Muscle of leg (tissue), 16 donors: ENCODE measurements at places on chromosomes 5 and 9. TPM values are rescaled to one million over a fixed set of nuclear protein-coding genes. Genes with fewer than 3 reads are reported as not detected.
A peak's percentile ranks its signal among the peaks of the same experiment; 100 is the strongest.

The GRM6 gene
- 0.62 TPM for polyA plus RNA-seq

The FOXI1 gene
- polyA plus RNA-seq: not detected

The PLPP7 gene
- polyA plus RNA-seq: 25.4 TPM

The SPOCK1 gene
- polyA plus RNA-seq: 3.0 TPM

The ANKRD31 gene
- polyA plus RNA-seq: 0.06 TPM

The ANKRD18B gene
- polyA plus RNA-seq: not detected

The CACNA1B gene
- 0.27 TPM for polyA plus RNA-seq

The TLR4 gene
- 5.2 TPM for polyA plus RNA-seq

The PCDHA1 gene
- not detected for polyA plus RNA-seq

DNA sequence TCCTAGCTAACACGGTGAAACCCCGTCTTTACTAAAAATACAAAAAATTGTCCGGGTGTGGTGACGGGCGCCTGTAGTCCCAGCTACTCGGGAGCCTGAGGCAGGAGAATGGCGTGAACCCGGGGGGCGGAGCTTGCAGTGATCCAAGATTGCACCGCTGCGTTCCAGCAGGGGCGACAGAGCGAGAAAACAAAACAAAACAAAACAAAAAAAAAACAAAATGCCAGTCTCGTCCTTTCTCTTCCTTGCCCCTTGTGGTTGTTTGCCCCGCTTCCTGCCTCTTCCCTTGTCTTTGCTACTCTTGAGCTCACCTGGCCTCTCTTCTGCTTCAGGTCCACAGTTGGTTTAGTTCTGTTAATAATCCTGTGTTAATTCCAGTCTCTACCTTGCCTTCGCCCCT is 22.5 kb downstream of the PRDM6 start:
- DNase-seq: no peak

DNA sequence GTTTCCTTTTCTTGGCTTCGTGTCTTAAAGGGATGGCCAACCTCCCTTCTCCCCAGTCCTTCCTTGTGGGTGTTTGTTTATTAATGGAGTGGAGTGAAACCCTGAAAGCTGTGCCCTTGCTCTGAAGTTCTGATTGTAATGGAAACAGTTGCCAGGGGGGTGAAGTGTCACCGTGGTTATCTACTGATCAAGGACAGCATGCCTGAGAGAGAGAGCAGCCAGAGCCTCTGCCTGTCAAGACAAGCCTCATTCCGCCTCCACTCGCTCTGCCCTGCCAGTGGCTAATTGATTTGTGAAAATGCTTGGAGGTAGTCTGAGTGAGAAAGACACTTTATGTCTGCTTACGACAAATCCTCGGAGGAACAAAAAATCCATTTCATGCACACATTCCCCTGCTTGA is 143.7 kb upstream of the SLC30A5 start:
- DNase-seq: no peak

DNA sequence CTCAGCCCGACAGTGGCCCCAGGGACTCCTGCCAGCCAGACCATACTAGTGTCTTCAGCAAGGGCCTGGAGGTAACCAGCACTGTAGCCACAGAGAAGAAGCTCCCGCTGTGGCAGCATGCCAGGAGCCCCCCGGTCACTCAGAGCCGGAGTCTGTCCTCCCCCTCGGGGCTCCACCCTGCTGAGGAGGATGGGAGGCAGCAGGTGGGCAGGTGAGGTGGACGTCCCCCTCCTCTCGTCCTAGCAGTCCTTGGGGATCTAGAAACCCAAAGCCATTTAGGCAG is 28.0 kb upstream of the LRRC14B start:
- DNase-seq: no peak

GRCh38 chr9:114746591-114747346 is 59.1 kb downstream of the TNFSF15 start:
- DNase-seq: peak; percentile 92

DNA sequence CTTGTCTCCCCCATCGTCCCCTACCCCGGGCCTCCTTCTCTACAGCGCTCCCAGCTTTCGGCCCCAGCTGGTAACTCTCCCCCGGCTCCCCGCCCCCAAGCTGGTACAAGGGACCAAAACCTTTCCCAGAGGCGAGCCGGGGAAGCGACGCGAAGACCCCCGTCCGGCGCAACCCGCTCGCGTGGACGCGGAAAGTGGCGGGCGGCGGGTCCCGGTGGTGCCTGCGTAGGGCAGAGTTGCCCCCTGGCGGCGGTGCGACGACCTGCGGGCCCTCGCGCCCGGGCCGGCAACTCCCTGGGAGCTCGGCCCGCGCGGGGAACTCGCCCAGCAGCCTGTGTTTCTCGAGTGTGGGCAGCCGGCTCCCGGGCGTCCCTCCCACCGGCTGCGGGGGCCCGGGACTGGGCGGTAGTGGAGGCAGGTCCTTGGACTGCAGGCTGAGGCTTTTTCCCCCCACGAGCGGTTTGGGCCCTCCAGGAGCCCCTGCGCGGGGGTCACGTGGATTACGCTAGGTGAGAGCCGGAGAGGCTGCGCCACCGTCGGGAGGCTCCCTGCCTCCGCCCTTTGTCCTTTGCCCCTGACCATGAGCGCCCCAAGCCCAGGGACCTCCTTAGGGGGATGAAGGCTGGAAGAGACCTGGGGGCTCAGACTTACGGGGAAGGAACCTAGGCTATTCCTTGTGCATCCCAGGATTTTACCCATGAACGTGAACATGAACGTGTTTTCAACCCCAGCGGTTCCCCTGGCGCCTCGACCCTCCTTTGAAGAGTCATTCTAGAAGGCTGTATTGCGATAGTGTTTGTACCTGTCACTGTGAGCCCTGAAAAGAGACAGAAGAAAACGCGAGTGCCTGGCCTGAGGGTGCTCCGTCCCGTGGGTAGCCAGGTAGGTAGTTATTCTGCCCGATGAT is 2.9 kb upstream of the FOXD1 start:
- DNase-seq: peak; percentile 62

GRCh38 chr5:14374100-14374499 is 207.5 kb upstream of the OTULINL start:
- no peak for DNase-seq

DNA sequence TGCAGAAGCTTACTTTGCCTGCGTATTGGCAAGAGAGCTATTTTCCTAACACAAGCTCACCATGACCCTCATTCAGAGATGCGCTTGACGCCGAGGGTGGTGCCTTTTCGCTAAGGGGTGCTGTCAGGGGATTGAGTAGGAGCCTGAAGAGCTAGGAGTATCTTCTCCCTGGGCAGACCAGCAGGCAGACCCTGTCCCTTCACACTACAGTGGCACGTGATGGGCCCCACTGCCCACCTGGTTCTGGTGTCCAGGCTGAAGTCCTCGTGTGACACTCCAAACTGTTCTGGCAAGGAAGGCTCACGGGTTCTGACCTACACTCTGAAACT is 198.3 kb downstream of the AUH start:
- DNase-seq: no peak

DNA sequence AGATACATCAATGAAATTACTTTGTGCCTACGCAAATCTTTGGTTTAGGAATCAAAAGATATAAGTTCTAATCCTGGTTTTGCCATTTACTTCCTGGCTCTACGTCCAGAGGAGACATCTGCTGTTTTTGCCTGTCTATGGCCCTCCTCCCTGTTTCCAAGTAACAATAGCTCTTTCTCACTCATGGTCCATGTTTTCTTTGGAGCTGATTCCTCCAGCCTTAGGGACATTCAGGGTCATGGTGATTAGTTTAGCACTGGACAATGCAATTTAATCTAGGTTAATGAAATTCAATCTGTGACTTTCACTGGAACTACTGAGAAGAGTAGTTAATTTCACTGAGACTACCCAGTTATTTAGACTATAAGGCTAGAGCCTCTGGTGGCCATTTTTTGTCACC is 170.6 kb downstream of the SEMA6A start:
- DNase-seq: peak; percentile 46

DNA sequence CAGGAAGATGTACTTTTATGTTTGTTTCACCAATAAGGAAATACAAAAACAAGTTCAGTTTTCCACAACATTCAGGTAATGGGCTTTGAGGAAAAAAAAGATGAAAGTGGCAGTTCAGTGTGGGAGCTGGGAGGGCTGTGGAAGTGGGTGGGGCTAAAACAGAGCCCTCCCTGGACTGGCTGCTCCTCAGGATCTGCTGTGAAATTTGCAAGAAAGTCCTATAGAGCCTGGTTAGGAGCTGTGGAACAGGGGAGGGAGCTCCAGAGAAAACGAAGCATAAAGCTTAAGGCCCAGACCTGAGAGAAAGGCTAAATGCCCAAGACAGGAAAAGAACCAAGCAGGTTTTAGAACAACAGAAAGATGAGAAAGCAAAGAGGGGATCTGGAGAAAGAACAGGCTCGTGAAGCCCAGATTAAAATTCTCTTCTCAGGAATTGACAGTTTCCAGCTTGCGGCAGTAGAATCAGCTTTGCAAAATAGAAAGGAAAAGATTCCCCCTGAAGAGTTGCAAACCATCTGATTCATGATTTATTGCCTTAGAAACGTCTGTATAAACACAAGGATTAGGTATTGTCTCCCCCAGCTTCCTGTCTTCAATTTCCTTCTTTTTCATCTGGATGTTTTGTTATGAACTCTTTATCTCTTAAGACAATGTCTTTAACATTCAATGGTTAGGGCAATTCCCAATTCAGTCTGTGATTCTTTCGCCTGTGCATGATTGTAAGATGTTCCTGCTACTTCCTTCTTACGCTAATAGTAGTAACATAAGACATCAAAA is 26.3 kb upstream of the CRHBP start:
- DNase-seq: no peak

GRCh38 chr9:72524820-72525540 is 3.6 kb downstream of the TMC1 start:
- DNase-seq: peak; percentile 70

DNA sequence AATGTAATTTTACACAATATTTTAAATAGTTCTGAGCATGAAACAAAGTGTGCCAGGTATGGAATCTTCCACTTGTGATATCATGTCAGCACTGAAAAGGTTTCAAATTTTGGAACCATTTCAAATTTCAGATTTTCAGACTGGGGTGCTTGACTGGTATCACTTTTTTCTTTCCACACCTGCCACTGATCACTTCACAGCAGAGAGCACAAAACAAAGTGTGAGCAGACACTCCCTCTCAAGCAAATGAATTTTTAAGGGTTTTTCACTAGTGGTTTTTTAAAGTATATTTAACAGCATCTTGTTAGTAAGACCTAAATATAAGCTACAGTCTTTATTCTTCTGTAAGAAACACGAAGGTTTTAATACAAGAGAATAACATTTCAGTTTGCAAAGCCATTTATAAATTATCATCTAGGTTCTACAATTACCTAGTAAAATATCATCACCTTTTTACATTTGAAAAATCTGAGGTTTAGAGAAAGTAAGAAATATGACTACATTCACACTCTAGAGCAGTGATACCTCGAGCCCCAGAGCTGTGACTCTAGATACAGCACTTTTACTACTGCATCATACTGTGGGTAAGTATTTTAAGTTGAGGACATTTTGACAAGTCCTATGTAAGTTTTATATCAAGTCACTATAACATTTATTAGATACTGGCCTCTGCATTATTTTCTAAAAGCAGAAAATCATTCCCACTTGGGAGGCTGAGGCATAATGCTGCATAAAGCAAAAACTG is 14.6 kb downstream of the GOLPH3 start:
- no peak for DNase-seq

- DNase-seq: peak; percentile 68
Observed at GRCh38 chr9:104993291-104993963, 65.5 kb upstream of the ABCA1 start.

DNA sequence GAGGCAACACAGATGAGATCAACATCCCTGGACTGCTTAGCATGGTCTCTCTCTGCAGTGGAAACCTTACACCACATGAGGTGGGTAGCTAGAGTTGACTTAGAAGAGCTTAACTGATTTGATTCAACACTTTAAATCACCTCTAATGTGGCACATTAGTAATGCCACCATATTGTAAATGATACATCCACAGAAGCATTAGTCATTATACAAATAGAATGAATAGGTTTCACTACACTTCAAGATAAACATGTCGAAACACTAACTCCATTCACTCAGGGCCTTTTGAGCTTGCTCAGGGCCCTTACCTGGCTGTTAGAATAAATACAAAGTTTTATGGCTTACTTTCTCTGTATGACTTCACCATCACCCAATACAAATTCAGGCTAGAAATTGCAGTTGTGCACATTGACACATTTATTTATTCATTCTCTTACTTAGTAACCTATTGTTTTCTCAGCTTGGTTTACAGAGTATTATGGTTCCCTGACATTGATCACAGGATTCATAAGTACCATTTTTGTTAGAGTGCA is 9.3 kb upstream of the SMAD5 start:
- DNase-seq: no peak

GRCh38 chr5:153658149-153658548 is 167.7 kb downstream of the GRIA1 start:
- DNase-seq: no peak

GRCh38 chr5:148829248-148829594 is 2.8 kb downstream of the ADRB2 start:
- no peak for DNase-seq

DNA sequence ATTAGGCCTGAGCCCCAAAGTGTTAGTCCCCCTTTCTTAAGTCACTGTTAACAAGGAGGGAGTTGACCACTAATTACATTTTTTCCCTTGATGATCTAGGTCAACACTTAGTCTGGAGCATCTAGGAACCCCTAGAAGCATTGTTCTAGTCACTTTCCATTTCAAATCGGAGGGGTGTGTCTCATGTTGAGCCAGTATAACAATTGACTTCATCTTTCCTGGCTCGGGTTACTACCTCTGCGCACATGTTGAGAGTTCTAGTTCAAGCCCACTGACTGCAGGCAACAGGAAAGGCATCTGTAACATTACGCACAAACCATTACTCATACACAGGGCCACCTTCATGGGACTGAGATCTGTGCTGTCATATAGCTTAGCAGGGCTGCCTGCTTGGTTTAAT is 164.9 kb downstream of the NTRK2 start:
- DNase-seq: no peak

DNA sequence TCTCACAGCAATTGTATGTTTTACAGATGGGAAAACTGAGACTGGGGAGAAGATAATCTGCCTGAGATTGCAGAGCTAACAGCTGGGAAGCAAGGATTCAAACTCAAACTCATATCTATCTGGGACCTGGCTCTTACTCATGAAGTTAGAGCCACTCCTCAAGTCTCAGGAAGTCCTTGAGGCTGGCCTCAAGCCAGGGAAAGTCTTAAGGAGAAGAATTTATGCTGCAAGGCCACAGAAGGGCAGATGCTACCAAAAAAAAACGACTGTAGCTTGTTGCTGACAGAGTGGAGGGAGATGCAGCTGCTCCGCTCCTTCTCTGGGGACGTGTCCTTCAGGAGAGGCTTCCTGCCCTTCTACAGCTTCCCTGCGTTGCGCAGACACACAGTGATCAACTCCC is 39.8 kb downstream of the BARHL1 start:
- peak; percentile 57 for DNase-seq

GRCh38 chr9:86135371-86135770 is 36.0 kb upstream of the GOLM1 start:
- DNase-seq: no peak

GRCh38 chr5:34682926-34683623 is 26.9 kb downstream of the RAI14 start:
- DNase-seq: peak; percentile 52

GRCh38 chr5:88393716-88394535 is 125.3 kb upstream of the TMEM161B start:
- DNase-seq: no peak

- DNase-seq: no peak
Observed at GRCh38 chr5:114447084-114447773, 85.4 kb downstream of the KCNN2 start.

GRCh38 chr9:131965103-131965502 is 114.6 kb downstream of the MED27 start:
- DNase-seq: no peak
